ENCODE measurements at places on chromosomes 6 and 20.

DNA sequence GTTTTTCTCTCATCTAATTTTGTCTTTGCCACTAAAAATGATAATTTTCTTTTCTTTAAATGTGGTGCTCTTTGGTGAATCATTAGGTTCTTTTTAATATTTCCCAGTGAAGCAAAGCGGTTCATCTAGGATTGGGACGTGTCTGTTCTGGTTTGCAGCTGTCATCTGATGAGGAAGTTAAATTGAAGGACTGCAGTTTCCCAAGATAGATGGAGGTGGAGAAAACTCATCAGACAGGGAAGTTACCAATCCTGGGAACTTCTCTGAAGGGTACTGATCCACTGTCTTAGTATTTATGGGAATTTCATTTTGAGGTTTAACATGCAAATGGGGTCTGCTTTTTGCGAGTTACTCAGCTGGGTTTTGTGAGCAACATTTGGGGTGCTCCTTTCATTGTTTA, 2.4 kb upstream of the AARS2 start:
- DNase-seq, result no peak

DNA sequence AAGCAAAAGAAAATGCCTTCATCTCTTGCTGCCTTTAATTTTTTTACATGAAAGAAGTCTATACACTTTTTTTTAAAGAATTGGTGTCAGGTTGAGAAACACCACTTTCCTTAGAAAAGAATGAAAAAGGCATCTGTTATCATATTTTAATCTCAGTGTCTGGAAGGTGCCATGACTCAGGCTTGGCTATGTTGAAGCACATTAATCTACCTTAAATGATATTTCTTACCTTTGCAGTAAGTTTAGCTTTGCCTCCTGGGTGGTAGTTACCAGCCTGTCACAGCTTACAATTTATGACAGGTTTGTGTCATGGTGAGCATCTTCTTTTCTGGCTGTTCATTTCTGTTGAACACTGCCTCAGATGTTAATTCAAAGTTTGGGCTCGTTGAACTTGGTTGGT, 95.3 kb downstream of the RTN4IP1 start:
- no peak for DNase-seq

DNA sequence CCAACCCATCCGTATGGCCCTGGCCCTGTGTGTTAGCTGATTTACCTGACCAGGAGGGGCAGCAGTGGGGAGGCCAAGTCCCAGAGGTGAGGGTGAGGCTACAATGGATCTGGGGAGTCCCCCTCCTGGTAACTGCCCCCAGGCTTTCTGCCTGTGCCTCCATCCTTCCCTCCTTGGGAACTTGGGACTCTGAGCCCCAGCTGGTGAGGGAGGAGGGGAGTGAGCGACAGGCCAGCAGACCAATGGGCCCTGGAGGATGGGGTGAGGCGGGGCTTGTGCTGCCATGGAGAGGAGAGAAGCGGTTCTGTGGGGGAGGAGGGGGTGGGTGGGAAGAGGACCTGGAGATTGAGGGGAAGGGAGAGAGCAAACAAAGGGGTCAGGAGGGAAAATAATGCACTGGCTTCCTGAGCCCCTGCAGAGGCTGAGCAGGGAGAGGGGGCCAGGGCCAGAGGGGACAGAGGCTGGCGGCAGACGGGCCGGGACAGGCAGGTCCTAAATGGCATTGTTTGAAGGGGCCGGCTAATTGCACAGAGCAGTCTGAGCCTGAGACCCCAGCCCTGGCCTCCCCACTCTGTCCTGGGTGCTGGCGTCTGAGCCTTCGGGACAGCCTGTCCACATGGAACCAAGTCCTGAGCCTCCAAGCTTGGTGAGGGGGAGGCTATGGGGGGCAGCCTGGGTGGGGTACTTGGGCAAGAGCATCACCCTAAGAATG, 17.5 kb downstream of the DNMT3B start:
- no peak for DNase-seq

- no peak for DNase-seq
These were observed 6.7 kb downstream of the SNAI1 start for GRCh38 chr20:49989234-49990065.

- DNase-seq, result no peak
These were observed 10.8 kb downstream of the DLK2 start for GRCh38 chr6:43444582-43444981.

DNA sequence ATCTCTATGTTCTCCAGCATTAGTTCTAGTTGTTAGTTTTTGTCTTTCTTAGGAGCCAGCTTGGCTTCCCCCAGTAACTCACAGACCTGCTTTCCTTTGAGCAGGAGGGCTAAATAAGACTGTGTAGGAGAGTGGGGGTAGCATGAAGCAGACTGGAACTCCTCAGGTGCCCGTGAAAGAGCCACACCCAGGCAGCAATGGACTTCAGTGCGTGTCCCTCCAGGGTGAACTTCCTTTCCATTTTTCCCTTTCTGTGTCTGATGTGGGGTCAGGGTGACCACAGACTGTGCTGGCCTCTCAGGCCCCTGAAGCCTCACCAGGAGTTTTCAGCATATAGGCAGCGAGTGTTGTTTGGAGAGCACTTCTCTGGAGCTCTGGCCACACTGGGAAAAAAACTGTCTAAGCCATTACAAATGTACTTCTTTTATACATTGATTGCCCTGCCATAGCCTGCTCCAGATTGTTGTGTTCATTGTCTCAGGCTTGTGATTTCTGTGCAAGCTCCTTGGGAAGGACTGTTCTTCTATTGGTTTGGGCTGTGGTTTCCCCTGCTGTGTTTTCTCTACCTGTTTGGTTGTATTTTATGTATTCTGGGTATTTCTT, 55.7 kb downstream of the SH3BGRL2 start:
- DNase-seq, result no peak

DNA sequence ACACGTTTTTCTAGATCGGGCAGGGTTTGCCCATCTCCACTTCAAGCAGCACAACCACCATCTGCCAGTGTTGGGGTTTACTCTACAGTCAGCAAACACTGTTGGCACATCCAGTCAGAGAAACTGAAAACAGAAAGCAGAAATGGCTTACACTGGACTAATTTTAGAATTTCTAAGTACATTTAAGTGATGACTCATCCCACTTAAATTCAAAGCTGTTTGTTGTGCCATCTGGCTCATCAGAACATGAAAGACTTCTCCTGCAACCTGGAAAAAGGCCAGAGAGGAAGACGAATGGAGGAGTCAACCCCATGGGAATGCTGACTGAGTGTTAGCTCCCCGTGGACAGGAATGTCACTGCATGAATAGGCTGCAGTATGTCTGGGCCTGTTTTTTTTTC, 21.8 kb downstream of the FAM209B start:
- DNase-seq, result peak; percentile 74

DNA sequence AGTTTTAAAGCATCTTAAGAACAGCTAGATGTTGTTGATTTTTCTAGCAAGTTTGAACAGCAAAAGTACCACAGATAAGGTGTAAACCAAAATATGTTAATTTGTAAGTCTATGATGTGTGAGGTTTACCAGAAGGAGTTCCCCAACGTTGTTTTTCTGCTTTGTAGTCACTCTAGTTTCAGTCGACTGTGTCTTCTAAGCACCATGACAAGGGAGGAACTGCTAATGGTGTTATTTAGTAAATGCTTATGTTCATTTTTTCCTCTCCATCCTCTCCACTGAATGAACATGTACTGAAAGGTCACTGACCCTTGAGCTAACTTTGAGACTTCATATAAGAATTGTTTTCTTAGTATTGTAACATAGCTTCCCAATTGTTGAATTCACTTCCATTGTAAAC, 3.0 kb downstream of the ENPP3 start:
- no peak for DNase-seq

DNA sequence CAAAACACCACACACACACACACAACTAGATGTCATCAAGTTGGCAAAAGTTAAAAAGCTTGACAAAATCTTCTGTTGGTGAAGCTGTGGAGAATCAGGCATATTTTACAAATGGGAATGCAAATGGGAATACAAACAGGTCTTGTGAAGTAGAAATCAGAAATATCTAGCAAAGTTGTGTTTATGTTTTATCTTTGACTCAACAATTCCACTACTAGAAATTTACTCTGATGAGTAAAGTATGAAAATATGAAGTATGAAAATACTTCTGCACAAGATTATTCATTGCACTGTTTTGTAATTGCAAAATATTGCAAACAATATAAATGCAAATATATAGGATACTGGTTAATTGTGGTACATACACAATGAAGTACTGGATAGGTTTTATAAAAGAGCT, 1166.0 kb upstream of the GJE1 start:
- no peak for DNase-seq

Measured in NCI-H1930 (cell line).